ENCODE measurements at places on chromosomes 6 and 20.

- DNase-seq, result peak; percentile 19
These were observed 126.6 kb upstream of the RIN2 start for GRCh38 chr20:19631410-19631809.

DNA sequence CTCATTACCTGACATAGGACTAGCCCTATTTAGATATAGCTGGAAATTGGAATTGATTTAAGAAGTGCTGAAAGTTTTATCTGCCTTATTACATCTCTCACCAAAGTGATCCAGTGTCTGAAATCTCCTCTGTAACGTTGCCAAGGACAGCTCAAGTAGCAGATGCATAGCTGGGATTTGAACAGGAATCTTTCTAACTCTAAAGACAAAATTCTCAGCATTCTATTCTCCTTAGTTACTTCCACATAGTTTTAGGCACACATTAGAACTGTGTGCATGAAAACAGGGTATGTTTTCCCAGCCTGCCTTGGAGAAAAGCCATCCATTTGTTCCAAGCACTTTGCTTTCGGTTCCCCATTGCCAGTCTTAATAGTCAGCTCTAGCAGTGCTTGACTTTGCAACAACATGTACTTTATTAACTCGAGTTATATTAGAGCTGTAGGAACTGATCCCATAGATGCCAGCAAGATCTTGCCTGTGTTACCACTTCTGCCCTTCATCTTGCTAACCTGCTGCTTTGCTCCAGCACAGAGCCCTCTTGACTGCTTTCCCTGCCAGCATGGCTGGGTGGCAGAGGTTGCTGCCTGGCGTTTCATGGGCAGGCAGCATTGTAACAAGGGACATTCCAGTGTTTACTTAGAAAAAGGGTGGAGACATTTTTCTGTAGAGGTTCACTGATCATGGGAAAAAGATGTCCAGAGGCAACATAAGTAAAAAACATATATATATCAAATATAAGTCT is 56.1 kb upstream of the STMND1 start:
- DNase-seq, result peak; percentile 50

- no peak for DNase-seq
These were observed 8.5 kb downstream of the MTCH1 start for GRCh38 chr6:36977470-36977941.

- DNase-seq, result no peak
These were observed 98.6 kb downstream of the PTPRK start for GRCh38 chr6:128421788-128422187.

- DNase-seq, result no peak
These were observed 41.3 kb downstream of the TGM3 start for GRCh38 chr20:2337142-2337541.

- peak; percentile 77 for DNase-seq
These were observed 224.8 kb downstream of the TFAP2A start for GRCh38 chr6:10190042-10190441.

GRCh38 chr6:108309844-108310243 is 15.0 kb downstream of the AFG1L start:
- DNase-seq, result no peak
